ENCODE measurements at places on chromosomes 4 and X.

DNA sequence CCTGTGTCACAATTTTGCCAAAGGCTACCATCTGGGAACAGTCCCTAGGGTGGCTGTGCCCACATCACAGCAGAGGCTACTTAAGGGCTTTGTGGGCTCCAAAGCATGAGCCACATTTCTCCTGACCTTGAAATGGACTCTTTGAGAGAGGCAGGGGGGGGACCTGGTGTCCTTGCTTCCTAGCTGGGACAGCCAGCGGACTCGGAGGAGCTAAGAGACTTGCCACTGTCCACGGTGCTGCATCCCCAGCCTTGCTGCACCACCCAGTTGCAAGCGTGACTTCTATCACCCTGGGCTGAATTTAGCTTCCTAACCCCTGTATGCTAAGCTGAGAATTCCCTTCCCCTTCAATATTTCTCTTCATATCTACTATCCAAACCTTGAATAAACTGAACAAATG lies 99.0 kb downstream of the PHKA2 start:
- DNase-seq, result peak; percentile 83

- DNase-seq, result no peak
Measured at GRCh38 chr4:110007217-110007616, 94.5 kb downstream of the EGF start.

DNA sequence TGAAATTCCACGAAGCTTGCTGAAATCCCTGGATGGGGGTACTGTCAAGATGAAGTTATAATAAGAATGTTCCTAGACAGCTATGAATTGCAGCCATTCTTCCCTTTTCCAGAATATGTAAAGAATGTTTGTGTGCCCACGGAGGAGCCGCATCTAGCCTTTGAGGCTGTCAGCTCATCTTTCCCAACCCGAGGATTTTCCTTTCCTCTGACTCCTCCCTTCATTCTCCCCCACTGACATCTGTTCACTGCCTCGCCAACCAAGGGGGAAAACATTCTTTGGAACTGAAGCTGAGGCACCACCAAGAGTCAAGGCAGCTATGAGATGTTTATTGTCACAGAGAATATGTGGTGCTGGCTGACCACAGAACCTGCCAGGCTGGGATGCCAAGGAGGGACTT lies 8.8 kb downstream of the NHSL2 start:
- DNase-seq, result no peak

DNA sequence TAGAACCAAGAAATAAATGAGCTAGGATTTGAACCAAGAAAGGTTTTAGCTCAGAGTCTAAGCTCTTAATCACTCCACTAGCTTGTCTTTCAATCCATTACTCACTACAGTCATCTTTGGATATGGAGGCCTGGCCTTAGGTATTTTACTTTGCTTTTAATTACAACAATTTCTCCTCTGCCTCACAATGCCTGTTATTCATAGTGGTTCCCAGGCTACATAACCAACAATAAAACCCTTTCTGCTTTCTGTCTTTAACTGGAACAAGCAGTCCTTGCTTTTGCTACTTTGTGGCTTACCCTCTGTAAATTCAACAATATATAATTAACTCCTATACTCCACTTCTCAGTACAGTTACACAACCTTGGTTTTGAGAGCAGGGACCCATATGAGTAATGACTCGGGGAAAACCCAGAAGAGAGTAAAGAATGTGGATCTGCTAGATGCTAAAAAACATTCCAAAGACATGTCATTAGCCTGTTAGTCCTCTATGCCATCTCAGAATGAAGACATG lies 94.7 kb upstream of the NAP1L5 start:
- peak; percentile 53 for DNase-seq

- no peak for DNase-seq
Measured at GRCh38 chr4:53455766-53456165, 78.3 kb downstream of the FIP1L1 start.

DNA sequence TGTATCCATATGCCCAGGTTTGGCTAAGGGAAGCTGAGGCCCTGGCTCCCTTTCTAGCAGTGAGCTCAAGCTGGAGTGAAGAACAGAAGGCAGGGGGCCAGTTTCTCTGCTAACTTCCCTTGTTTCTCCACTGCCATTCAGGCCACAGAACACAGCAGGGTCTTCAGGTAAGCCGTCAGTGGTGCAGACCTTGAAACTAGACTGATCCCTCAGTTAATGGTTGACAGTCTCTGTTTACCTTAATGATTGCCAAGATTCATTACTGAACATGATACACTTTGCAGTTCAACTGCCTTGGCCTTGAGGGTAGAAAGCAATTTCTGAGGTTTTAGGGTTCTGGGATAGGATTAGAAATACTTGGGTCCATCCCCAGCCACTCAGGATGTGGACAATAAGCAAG lies 8.9 kb upstream of the GJB1 start:
- DNase-seq, result no peak

- peak; percentile 88 for DNase-seq
Measured at GRCh38 chr4:24583451-24584210, 723 bp downstream of the DHX15 start.

GRCh38 chr4:76953956-76954355 lies 4.4 kb downstream of the SEPTIN11 start:
- no peak for DNase-seq

DNA sequence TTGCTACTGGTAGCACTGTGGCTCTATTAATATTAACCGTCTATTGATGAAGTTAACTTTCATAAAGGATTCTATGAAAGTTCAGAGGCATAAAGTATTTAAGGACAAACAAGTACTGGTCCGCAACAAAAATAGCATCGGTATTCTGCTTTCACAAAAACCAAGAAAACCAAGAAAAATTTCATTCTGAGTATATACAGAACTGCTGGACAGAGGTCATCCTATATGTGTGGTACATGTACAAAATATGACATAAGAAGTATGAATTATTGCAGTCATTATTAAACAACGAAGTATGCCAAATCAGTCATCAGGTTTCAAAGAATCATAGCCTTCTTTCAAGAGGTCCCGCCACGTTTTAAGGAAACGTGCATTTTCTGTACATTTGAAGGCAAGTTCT lies 2.4 kb downstream of the C4orf46 start:
- no peak for DNase-seq

GRCh38 chr4:84994280-84994679 lies 27.8 kb upstream of the WDFY3 start:
- no peak for DNase-seq

DNA sequence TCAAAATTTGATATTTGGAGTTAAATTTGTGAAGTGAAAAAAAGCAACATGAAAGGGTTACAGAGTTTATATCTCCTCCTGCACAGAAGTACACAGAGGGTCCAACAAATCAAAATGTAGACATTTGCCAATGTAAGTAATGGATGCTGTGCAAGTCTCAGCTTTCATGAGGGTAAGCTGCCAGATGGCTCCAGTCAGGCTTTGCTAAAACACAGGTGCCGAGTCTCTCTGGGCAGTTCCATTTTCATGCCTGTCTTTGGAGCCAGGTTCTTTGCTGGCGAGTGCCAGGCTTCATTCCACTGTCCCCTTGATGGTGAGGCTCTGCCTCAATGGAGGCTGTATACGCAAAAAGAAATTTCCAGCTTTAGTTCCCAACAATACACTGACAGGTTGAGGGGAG lies 27.9 kb downstream of the SLC4A4 start:
- no peak for DNase-seq

DNA sequence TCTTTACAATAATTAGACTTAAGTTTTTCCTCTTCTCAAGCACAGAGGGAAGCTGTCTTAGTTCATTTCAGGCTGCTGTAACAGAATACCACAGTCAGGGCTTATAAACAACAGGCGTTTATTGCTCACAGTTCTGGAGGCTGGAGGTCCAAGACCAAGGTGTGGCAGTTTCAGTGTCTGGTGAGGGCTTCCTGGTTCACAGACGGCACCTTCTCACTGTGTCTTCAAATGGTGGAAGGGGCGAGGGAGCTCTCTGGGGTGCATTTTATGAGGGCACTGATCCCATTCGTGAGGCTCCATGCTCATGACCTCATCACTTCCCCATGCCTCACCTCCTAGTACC lies 115.7 kb upstream of the MXRA5 start:
- DNase-seq, result no peak

- DNase-seq, result peak; percentile 18
Measured at GRCh38 chr4:83266689-83267088, 17.9 kb downstream of the COQ2 start.

DNA sequence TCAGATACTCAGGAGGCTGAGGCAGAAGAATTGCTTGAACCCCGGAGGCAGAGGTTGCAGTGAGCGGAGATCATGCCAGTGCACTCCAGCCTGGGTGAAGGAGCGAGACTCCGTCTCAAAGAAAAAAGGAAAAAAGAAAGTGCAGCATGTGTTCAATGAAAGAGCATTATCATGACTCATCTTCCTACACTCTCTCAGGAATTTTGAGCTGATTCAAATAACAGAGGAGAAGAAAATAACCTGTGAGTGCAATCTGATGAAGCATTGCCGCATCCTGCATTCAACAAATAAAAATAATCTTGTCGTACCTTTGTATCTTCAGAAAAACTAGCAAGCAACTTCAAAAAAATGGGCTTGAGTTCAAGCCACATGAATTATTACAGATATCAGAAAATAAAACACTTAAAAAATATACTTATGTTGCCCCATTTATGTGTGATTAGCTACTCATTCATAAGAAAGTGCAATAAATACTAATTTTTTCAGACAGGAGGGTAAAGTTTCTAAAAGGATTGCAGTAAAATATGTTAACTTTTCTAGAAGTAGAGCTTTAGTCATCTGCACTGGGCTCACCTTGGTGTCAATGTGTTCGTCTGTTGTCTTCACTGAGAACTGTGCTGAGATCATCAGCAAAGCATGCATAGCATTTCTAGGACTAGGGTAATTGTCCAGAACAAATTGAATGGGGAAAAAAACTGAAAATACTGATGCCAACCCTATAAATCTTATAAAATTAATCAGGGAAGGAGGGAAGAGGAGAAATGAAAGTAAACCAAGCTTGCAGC lies 90.4 kb upstream of the VCX3B start:
- no peak for DNase-seq

GRCh38 chrX:118974908-118975671 lies 672 bp downstream of the LONRF3 start:
- no peak for DNase-seq

DNA sequence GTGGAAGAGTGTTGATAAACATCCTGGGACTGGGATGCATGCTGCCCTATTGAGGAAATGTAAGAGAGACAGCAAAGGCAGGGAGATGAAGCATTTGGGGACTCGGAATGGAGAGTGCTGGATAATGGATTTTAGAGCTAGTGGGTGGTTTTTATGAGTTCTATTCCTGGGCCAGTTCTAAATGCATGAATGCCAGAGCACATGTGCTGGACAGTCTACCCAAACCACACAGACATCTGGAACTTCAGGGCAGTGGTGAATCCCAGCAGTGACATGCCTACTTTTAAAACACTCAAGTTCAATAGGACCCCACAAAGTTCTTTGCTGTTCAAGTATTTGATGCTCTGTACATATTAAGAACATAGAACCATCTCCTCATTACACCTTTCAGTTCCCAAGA lies 133.9 kb downstream of the CBR4 start:
- peak; percentile 62 for DNase-seq

DNA sequence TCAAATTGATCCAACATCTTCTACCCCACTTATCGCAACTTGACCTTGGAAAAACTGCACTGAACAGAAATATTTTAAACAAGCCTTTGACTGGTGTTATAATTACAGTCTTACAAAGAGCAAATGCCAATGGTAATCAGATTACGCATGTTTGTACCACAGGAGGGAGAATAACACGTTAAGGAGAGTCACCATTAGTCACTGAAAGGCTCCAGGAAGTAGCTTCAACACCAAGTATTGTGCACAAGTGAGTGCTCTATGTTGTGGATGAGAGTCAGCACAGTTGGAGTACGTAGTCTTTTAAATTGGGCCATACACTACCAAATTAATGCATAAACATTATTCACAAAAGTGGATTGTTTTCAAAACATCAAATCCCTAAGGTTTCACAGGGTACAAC lies 1081.5 kb upstream of the TENM3 start:
- DNase-seq, result no peak

GRCh38 chr4:188296331-188296730 lies 157.1 kb downstream of the TRIML1 start:
- DNase-seq, result no peak

GRCh38 chr4:26424153-26424552 lies 66.1 kb downstream of the CCKAR start:
- DNase-seq, result no peak

GRCh38 chr4:164261831-164262230 lies 492.1 kb upstream of the SMIM31 start:
- no peak for DNase-seq

GRCh38 chr4:26088433-26088928 lies 174.5 kb downstream of the SMIM20 start:
- DNase-seq, result no peak

DNA sequence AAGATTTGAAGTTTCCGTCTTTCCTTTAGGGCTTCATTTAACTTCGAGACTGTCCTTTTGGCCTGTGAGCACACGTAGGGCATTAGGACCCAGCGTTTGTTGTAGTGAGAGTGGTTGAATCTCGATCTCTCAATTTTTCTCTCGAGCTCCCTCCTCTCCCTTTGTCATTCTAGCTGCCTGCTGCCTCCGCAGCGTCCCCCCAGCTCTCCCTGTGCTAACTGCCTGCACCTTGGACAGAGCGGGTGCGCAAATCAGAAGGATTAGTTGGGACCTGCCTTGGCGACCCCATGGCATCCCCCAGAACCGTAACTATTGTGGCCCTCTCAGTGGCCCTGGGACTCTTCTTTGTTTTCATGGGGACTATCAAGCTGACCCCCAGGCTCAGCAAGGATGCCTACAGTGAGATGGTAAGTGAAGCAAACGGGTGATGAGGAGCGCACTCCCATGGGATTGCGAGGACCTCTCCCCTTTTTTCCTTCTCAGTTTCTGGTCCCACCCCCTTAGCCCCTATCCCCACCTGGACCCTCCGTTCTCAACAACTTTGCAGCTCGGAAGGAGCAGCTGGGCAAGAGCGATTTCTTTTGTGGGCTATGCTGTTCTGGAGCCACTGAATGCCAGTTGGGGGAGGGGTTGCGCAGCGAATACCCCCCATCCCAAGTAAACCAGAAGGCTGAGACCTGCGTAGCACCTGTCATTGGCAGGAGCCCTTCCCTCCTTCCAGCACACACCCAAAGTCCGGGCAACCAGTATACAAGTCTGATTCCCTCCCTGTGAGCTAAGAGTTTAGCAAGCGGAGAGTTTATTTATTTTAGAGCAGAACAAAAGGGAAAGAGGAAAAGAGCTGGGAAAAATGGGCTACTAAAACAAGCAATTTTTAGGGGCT lies at the start of gene TMEM35A:
Gene TMEM35A, plus strand, starts transcription at position 164 of the 883 bp plus-strand sequence. Its CDS starts 124 bp downstream, at position 288.
- peak; percentile 79 for DNase-seq

DNA sequence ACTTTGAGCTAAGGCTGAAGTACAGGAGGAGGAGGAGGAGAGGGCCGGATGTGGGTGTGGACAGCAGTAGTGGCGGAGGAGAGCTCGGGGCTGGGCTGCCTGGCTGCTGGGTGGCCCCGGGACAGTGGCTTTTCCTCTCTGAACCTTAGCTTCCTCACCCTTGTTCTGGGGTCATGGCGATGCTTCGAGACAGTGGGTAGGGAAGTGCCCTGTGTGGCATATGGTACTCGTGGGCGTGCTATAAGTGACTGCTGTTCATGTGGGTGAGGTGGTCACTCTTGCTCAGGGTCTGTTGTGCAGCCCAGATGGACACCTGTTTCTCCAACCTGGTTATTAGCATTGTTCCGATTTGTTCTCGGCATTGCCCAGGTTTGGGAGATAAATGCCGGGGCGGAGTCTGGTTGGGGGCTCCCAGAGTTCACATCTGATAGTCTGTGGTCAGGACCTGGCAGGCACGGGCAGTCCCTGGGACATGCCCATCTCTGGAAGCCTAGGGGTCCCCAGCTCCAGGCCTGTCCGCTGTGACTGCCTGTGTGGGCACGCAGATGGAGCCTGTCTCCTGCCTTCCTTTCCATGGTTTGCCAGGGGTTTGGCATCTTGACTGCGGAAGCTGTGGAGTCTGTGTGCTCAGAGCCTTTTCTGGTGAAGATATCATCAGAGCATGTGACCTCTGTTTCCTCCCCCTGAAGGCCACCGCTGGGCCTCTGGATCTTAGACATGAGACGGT lies 4.9 kb upstream of the CPZ start:
- peak; percentile 30 for DNase-seq
